ENCODE measurements at places on chromosomes 2 and 18. TPM values are rescaled to one million over a fixed set of nuclear protein-coding genes. Genes with fewer than 3 reads are reported as not detected.

GRCh38 chr2:142594935-142595334 is 282.5 kb upstream of the KYNU start:
- DNase-seq = no peak

GRCh38 chr2:162282765-162283425 is 35.6 kb downstream of the IFIH1 start:
- no peak for DNase-seq

- DNase-seq = no peak
These were observed 49.0 kb upstream of the TMEM18 start for GRCh38 chr2:726169-726568.

DNA sequence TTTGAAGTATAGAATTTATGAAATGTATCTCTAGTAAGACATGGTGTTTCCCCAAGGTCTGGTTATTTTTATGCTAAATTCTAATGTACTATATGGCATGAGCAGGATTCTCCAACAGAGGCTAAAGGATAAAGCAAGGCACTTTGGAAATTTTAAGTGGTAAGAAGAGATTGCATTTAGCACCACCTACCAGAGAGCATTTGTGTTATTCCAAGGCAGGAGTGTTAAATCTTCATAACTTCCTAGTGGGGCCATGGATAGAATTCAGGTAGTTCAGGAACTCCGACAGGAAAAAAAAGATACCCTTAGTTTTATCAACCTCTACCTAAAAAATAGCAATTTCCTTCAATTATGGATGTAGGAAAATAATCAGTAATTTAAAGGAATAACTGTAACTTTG is 497.4 kb upstream of the CRIM1 start:
- no peak for DNase-seq

- DNase-seq = no peak
These were observed 36.5 kb upstream of the MGAT5 start for GRCh38 chr2:134217351-134217750.

DNA sequence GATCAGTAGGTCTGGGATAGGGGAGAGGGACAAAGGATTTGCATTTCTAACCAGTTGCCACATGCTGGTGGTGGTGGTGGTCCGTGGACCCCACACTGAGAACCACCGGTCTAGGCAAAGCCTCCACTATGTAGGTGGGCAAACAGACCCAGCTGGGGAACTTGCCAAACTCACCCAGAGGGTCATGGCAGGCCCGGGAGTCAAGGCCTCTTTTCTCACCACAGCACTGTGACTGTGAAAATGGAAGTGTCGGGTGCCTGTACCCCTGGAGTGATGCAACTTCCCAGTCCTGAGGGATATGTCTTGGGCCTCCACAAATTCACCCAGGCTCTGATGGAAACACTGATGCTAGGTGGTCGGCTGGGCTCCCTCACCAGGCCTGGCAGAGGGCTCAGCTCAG is 101.2 kb upstream of the SMAD2 start:
- no peak for DNase-seq

DNA sequence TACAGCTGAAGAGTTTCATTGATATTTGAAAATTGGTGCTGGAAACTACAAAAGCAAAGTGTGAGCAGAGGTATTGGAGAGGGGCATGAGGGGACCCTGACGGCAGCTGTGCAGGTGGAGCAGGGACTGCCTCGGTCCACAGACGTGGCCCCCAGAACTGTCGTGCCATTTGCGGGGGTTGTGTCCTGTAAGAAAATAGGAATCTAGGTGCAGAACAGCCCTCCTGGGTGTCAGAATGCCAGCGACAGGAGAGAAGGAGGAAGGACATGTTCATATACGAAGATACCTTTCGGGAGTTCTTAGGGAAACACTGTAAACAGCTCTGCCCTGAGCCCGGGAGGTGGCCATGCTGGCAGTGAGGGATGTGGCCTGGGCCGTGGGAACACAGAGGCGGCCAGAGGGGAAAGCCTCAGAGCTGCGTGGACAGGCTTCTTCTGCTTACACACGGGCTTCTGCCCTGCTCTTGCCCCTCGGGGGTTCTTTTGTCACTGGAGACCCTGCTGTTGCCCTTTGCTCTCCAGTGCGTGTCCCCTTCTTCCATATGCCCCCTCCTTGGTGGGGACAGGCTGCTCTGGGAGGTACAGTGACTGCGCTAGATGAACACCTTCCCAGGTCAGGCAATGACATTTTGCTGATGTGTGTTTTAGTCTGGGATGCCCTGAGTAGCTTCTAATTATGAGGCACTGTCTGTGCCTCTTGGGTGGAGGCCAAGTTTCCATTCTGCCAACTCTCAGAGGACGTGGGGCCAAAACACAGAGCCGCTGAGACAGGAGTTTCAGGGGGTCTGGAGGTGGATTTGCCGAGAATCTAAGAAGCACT is 81.9 kb upstream of the TXNDC2 start:
- no peak for DNase-seq

DNA sequence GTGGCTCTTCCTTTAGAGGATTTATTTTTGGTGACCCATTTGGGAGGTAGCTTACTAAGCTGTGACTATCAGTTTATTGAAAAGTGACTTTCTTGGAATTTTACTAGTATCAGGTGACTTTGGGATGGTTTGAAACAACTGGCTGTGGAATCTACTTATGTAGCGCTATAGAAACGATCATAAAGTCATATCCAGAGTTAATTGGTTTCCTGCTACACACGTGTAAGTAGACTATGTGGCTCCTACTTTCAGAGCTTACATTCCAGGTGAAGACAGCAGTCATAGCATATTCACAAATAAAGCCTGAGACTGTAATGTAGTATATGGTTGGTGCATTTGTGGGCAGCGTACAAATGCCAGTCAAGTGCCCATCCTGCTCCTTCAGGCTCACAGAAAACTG is 308.9 kb downstream of the ZNF521 start:
- no peak for DNase-seq

GRCh38 chr2:25073025-25073424 is 31.1 kb downstream of the EFR3B start:
- no peak for DNase-seq

DNA sequence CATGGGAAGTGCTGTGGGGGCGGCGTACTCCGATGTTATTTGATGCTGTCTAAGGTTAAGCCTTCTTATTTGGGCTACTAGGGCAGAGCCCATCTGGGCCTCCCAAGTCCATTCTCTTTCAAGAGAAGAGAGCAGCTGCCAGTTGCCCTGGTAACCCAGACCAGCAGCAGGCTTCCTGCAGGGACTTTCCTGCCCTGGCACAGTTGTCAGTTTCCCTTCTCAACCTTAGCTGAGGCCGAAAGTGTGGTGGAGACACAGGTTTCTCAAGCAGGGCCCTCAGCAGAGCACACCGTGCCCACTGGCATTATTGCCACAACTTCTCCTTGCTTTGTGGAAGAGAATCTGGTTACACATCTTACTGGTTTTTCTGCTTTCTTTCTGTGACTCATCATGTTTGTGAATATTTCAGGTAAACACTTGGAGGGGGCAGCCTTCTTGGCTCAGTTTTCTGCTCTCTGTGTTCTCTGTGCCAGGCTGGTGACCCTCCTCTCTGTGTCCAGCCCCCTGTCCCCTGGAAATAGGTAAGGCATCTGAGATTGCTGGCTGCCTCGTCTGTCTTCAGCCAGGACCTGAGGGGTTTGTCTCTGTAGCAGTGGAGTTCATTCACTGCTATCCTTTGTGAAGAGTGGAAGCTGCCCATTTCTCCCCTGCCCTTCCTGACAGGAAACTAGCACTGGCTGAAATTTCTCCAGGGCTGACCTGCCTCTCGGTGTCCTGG is 111.0 kb downstream of the B3GNT2 start:
- DNase-seq = peak; percentile 49

GRCh38 chr2:44097322-44097907 is 71.3 kb upstream of the PPM1B start:
- DNase-seq = no peak

PLEKHM3 gene
- 5.2 TPM for total RNA-seq

GRCh38 chr2:30446602-30447148 is 371 bp upstream of the LCLAT1 start:
- DNase-seq = peak; percentile 9

- no peak for DNase-seq
These were observed 283.9 kb downstream of the SLC8A1 start for GRCh38 chr2:40168032-40168431.

DNA sequence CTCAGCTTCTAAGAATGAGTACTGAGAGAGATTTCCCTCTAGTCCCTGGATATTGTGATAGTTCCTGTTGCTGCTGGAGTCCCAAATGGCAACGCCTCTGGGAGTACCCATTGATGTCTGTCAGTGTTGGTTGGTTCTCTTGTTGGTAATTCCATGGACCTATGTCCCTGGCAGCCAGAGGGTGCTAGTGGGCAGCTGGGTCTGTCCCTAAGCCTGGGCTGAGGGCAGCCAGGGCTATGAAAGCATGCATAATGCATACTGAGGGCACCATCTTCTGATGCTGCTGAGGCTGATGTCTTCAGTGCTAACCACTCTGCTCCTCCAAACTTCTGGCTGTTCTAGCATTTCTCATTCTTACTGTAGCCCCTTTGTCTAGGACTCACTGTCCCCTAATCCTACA is 35.9 kb downstream of the NABP1 start:
- no peak for DNase-seq

- peak; percentile 59 for DNase-seq
These were observed 910 bp downstream of the SRSF7 start for GRCh38 chr2:38750011-38750890.

DNA sequence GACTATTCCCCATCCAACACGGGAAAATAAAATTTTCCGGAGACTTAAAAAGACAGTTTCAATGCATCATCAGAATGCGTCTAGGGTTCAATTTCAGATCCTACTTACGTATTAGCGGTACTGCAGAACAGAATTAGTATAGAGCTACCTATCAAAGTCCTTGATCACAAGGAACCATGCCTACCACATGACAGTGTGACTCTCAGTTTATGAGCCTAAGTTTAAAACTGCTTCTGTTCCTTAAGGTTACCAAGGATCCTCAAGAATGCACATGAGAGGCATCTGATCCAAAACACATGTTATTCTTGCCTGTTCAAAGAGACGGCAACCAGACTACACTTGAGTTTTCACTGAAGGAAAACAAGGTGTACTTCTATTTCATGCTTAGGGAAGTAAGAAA is 369.7 kb downstream of the EPHA4 start:
- no peak for DNase-seq

CCDC102B gene
- 2.5 TPM for total RNA-seq

DNA sequence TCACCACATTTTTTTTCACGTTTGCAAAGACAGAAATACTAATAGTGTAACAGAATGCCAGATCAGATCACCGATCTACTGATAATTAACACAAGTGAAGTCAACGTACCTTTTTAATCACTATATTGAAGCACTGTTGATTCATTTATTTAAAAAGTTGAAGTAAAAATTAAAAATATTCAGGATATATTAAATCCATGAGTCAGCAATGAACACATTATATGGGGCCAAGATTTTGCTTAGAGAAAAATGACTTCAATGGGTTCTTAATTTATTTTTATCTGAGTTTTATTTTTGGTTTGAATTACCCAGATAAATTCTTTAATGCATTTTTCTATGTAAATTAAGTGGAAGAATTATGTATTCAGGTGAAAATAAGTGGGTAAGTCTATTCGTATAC is 14.2 kb downstream of the SPHKAP start:
- no peak for DNase-seq

SIX3 gene
- total RNA-seq = not detected

PIEZO2 gene
- total RNA-seq = not detected

All from activated naive CD4-positive, alpha-beta T cell treated with anti-CD3 and anti-CD28 coated beads, Interleukin-2, amount 50 U/mL, for 72 hours (primary cell).